Left lobe of liver (tissue), 2 donors: ENCODE measurements at places on chromosomes 4 and X. TPM values are rescaled to one million over a fixed set of nuclear protein-coding genes. Genes with fewer than 3 reads are reported as not detected.

GRCh38 chrX:136765821-136766356 is 14.8 kb downstream of the ARHGEF6 start:
- DNase-seq = no peak

GRCh38 chr4:71283642-71284257 is 55.1 kb upstream of the SLC4A4 start:
- DNase-seq = no peak

- no peak for DNase-seq
Observed at GRCh38 chrX:14351611-14352303, 177.6 kb upstream of the GLRA2 start.

- no peak for DNase-seq
Observed at GRCh38 chr4:126446917-126447316, 1132.2 kb downstream of the FAT4 start.

GRCh38 chr4:187547316-187547715 is 448.3 kb upstream of the ZFP42 start:
- no peak for DNase-seq

DNA sequence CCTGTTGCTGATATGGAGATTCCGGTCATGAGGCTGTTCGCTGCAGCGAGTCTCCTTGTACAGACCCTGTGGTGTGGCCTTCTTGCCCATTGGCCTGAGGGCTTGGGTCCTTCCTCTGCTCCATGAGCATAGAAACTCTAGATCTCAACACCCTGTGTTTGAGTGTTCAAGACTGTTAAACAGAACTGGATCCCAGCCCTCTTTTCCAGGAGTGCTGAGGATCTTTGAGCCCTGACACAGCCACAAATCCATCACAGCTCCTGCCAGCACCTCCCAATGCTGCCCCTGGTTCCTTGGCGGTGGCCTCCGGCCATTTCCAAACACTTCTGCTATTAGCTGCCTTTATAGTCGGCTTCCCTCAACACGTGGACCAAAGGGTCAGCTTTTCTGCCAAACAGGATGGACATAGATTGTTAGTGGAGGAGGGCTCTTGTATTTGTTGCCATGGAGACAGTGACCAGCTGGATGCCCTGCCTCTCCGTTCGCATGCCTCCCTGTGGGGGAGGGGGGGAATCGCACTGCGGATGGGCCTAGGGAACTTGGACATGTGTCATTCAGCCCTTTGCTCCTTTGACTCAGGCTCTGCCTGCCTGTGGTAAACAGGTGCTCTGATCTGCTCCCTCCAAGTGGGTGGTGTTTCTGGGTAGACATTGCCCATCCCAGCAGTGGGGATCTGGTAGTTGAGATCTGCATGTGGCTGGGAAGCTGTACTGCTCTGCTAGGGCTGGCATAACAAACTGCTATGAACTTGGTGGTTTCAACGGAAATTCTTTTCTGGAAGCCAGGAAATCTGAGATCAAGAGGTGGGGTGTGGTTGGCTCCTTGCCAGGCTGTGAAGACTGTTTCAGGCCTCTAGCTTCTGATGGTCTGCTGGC is 6.9 kb upstream of the WDR1 start:
- DNase-seq = no peak

- DNase-seq = no peak
Observed at GRCh38 chrX:133302775-133303445, 84.8 kb upstream of the TFDP3 start.

GRCh38 chrX:130828641-130829040 is 74.4 kb downstream of the ENOX2 start:
- DNase-seq = no peak

DNA sequence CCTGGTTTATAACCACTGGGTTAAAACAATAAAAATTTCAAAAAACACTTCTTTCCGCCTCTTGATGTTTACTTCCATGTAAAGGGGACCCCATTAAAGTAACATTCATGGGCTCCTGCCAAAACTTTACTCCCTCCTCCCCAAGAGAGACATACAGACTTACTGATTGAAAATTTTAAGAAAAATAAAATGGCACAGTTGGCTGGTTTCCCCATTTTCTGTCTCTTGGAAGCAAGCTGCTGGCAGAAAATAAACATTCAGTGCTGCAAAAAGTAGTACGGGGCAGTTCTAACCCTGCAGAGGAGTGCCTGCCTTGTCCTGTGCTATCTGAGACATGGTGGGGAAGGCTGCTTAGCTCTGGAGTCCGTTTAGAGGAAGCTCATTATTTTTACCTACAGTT is 187.3 kb upstream of the INTU start:
- no peak for DNase-seq

DNA sequence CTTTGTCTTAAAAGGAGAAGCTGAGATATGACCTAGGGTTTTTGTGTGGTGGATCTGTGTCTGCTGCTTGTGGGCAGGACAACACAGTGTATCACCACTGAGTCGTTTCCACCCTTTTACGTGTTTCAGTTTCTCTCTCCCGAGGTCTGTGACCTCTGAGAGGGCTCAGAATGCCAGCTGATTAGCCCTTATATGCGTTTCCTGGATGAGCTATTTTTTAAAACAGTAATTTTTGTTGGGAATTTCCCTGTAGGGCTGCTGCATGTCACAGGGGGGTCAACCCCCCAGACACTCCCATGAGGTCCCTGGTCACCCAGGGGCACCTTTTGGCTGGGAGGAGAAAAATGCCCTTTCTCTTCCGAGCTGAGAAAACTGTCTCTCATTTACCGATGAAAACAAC is 170.4 kb upstream of the CASK start:
- no peak for DNase-seq

- no peak for DNase-seq
Observed at GRCh38 chr4:91837608-91838029, 466.1 kb upstream of the GRID2 start.

GRCh38 chr4:178633263-178633662 is 1191.0 kb upstream of the AGA start:
- DNase-seq = no peak

GRCh38 chr4:76144546-76144945 is 3.7 kb downstream of the NUP54 start:
- DNase-seq = no peak

GRCh38 chr4:158993891-158994290 is 109.0 kb upstream of the RAPGEF2 start:
- no peak for DNase-seq

DNA sequence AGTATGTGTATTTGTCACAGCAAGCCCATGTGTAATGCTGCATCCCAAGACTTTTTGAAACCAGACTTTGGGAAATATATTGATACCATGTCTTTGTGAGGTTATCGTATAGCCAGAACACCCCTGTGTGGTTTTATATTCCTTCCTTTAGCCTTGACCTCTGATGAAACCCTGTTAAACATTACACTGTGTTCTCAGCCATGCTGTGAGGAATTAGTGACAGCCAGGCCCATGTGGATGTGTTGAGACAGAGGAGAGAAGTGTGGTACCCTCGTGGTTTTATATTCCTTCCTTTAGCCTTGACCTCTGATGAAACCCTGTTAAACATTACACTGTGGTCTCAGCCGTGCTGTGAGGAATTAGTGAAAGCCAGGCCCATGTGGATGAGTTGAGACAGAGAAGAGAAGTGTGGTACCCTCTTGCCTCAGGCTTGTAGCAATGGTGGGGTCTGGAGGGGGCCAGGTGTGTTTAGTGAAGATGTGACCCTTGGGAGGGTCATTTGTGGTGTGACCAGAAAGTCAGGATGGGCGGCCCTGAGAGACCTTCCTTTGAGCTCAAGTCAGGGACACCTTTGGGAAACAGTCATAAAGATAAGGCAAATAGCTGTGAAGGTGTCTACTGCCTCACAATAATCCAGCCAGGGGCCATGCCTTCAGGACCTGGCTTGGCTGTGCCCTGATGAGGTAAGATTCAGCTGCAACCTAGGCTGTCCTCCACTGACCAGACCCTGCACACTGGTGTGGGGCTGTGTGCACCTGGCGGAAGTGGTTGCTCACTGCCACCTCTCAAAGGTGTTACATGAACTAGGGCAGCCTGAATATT is 110.0 kb downstream of the IRF2 start:
- no peak for DNase-seq

DNA sequence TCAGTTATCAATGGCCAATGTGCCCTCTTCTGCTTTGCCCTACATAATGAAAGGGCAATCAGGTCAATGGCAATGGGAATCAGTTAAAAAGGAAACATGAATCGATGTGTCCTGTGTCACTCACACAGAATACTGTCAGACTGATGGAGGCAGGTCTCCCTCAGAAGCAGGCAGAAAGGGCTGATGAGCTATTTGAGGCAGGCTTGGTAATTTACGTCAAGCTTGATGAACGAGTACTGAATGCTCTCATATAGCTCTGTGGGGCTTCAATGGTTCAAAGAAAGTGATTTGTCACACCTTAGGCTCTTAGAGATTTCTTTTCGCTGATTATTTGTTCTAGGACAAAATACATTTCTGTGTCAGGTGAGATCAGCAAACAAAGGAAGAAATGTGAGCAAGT is 22.6 kb upstream of the TBC1D1 start:
- DNase-seq = no peak

DNA sequence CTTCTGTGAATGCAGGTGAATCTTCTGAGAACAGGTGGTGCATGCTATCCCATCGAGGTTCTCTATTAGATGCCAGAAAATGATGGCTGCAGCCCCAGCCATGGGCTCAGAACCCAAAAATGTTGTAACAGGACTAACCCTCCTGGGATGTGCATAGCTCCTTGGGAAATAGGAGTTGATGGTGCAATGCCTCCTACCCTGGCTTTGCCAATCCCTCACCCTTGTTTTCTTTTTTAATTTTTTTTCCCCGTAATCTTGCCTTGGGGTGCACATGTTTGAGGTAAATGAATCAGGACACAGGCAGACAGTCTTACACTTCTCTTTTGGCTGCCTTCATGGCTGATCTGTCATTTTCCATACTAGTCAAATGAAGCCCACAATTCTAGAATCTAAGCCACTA is 96.6 kb downstream of the KIT start:
- DNase-seq = no peak

DNA sequence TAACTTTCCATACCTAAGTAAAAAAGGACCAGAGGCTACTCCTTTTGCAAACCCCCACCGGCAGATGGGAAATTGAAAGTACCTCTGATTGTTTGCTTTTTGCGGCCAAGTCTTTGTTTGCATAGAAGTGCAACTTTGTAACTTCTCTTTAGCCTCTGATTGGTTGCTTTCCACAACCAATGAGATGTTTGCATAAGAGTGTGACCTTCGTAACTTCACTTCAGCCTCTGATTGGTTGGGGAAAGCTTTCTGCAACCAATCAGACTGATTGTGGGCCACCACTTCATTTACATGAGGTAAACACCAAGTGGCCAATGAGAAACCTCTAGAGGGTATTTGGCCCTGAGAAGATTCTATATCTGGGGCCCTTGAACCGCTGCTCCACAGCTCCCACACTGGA is 48.8 kb upstream of the PGRMC1 start:
- peak; percentile 43 for DNase-seq

GRCh38 chr4:102764901-102765300 is 4.1 kb upstream of the MANBA start:
- no peak for DNase-seq

- DNase-seq = no peak
Observed at GRCh38 chr4:156223985-156224384, 270.3 kb upstream of the CTSO start.

Gene STIM2
- 12.8 TPM for total RNA-seq

Gene LPAR4
- not detected for total RNA-seq

Gene HTR2C
- not detected for total RNA-seq

Gene TMEM150C
- 8.1 TPM for total RNA-seq

Gene MXRA5
- total RNA-seq = 0.91 TPM
